ENCODE measurements at places on chromosomes 11 and 22. TPM values are rescaled to one million over a fixed set of nuclear protein-coding genes. Genes with fewer than 3 reads are reported as not detected.

OR10D3 gene
- total RNA-seq: not detected

DNA sequence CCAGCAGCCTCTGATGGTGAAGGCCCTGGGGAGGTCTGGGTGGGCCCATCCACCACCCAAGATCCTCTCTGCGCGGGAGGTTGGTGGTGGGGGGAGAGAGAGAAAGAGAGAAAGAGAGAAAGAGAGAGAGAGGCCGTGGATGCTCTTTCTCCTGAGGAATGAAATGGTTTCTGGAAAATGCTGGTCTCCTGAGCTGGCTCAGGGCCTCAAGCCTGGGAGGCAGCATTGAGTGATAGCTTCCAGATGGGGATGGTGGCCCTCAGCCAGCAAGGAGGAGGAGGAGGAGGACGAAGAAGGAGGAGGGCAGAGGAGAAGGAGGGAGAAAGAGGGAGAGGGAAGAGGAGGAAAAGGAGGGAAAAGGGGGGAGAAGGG is 4.6 kb downstream of the TSPAN32 start:
- peak overlapping the region; percentile 97 for H3K27ac ChIP-seq
- peak; percentile 26 for DNase-seq
- H3K27me3 ChIP-seq: no peaks in the 10 kb centered on the region
- H3K4me3 ChIP-seq: peak overlapping the region; percentile 5

- no peak within 1 kb of the TSS for H3K27ac ChIP-seq
- DNase-seq: peak; percentile 68
- peaks cover 6% of the 10 kb centered on the region for H3K4me1 ChIP-seq
- H3K4me3 ChIP-seq: peak within 1 kb of the TSS; percentile 41
- H3K27me3 ChIP-seq: no peaks in the 10 kb centered on the region
- H3K36me3 ChIP-seq: no peaks in the 10 kb centered on the region
Measured at GRCh38 chr11:49208006-49208721, at the start of gene FOLH1. TSS of gene FOLH1 (minus strand) at chr11:49208602. CDS start at chr11:49208409, 193 bp downstream.

- H3K27ac ChIP-seq: no peak overlapping the region
- peaks cover 5% of the 10 kb centered on the region for H3K4me1 ChIP-seq
- DNase-seq: no peak
- H3K36me3 ChIP-seq: peaks cover 75% of the 10 kb centered on the region
- H3K4me3 ChIP-seq: no peak overlapping the region
Measured at GRCh38 chr22:27987557-27987956, 68.5 kb upstream of the PITPNB start.

- peak; percentile 88 for DNase-seq
- H3K27me3 ChIP-seq: no peaks in the 10 kb centered on the region
- peaks cover 47% of the 10 kb centered on the region for H3K4me1 ChIP-seq
- no peak overlapping the region for H3K4me3 ChIP-seq
Measured at GRCh38 chr11:126415128-126415527, 59.6 kb downstream of the ST3GAL4 start.

- H3K4me1 ChIP-seq: peaks cover 43% of the 10 kb centered on the region
- H3K27me3 ChIP-seq: no peaks in the 10 kb centered on the region
- DNase-seq: no peak
- H3K36me3 ChIP-seq: peaks cover 46% of the 10 kb centered on the region
- no peak overlapping the region for H3K27ac ChIP-seq
Measured at GRCh38 chr22:45552017-45552411, 49.3 kb downstream of the FBLN1 start.

DNA sequence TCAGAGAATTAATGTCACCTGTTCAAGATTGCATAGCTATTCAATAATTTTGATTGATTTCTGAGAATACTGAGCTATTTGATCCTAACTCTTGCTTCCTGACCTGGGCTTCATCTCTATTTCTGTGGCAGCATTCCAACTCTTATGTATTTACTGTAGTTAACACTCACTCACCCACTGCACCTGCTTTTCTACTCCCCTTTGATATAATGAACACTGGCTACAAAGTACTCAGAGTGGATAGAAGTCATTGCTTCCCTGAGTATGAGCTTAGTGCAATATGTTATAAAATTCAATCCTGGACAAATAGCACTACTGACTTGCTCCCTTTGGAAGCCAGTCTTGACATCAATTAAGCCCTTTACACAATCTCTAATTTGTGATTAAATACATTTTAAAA is 117.2 kb downstream of the APIP start:
- no peaks in the 10 kb centered on the region for H3K36me3 ChIP-seq
- no peak overlapping the region for H3K27ac ChIP-seq
- no peak overlapping the region for H3K4me3 ChIP-seq
- DNase-seq: no peak
- H3K4me1 ChIP-seq: no peaks in the 10 kb centered on the region

GRCh38 chr11:76665921-76666351 is 4.6 kb downstream of the LRRC32 start:
- H3K36me3 ChIP-seq: peaks cover 2% of the 10 kb centered on the region
- H3K4me1 ChIP-seq: peaks cover 15% of the 10 kb centered on the region
- peaks cover 11% of the 10 kb centered on the region for H3K27me3 ChIP-seq
- H3K4me3 ChIP-seq: no peak overlapping the region
- no peak for DNase-seq
- no peak overlapping the region for H3K27ac ChIP-seq

DNA sequence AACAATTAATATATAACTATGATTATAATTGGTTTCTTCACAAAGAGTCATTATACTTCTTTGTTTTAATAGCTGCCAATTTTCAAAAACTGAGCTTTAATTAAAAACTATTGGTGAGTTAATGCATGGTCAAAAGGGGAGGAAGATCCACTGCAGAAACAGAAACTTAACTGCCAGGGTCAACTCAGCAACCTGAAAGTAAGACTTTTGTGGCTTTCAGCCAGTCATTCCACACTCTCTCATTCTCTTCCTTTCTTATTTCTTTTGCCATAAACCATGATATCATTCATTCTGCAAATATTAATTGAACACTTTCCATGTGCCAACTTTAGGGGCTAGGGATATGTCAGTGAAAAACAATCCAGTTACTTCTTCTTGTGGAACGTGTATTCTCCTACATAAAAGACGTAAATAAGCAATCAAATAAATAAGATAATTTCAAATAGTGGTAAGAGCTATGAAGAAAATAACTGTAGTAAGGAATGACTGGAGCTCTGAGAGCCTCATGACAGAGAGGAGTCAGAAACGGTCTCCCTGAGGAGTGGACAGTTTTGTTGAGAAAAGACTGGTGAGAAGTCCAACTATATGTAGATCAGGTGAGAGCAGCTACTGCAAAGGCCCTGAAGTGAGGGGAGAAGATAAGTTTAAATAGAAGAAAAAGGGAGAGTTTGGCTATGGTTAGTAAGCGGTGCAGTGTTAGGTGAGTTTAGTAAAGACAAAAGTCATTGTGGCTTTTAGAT is 130.5 kb downstream of the GRIA4 start:
- H3K36me3 ChIP-seq: no peaks in the 10 kb centered on the region
- H3K27ac ChIP-seq: no peak overlapping the region
- no peaks in the 10 kb centered on the region for H3K27me3 ChIP-seq
- no peaks in the 10 kb centered on the region for H3K4me1 ChIP-seq

DNA sequence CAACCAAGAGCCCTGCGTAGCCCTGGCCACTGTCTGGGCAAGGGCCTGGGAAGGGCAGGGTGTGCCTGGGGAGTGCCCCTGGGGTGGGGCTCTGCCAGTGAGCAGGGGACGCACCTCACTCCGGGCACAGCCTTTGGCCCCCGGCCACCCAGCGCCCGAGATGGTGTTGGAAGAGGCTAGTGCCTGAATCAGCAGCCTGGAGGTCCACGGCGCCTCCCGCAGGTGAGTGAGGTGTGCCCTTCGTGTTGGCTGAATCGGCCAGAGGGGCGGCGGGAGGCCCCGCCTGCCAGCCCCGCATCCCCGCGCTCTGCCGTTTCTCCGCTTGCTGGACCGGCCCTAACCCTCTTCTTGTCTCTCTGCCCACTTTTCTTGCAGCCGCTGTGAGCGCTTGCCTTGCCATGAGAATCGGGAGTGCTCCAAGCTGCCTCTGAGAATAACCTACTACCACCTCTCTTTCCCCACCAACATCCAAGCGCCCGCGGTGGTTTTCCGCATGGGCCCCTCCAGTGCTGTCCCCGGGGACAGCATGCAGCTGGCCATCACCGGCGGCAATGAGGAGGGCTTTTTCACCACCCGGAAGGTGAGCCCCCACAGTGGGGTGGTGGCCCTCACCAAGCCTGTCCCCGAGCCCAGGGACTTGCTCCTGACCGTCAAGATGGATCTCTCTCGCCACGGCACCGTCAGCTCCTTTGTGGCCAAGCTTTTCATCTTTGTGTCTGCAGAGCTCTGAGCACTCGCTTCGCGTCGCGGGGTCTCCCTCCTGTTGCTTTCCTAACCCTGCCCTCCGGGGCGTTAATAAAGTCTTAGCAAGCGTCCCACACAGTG is 60.1 kb downstream of the FBLN1 start:
- no peak overlapping the region for H3K27ac ChIP-seq
- H3K4me3 ChIP-seq: no peak overlapping the region
- no peaks in the 10 kb centered on the region for H3K27me3 ChIP-seq
- peaks cover 14% of the 10 kb centered on the region for H3K36me3 ChIP-seq
- DNase-seq: no peak

PATE2 gene
- 0.61 TPM for total RNA-seq

- H3K4me3 ChIP-seq: peak overlapping the region; percentile 12
- H3K4me1 ChIP-seq: peaks cover 16% of the 10 kb centered on the region
- no peaks in the 10 kb centered on the region for H3K27me3 ChIP-seq
- DNase-seq: peak; percentile 76
- peaks cover 6% of the 10 kb centered on the region for H3K36me3 ChIP-seq
Measured at GRCh38 chr11:1336836-1337646, 27.6 kb upstream of the TOLLIP start.

CRYBB2 gene
- not detected for total RNA-seq

DNA sequence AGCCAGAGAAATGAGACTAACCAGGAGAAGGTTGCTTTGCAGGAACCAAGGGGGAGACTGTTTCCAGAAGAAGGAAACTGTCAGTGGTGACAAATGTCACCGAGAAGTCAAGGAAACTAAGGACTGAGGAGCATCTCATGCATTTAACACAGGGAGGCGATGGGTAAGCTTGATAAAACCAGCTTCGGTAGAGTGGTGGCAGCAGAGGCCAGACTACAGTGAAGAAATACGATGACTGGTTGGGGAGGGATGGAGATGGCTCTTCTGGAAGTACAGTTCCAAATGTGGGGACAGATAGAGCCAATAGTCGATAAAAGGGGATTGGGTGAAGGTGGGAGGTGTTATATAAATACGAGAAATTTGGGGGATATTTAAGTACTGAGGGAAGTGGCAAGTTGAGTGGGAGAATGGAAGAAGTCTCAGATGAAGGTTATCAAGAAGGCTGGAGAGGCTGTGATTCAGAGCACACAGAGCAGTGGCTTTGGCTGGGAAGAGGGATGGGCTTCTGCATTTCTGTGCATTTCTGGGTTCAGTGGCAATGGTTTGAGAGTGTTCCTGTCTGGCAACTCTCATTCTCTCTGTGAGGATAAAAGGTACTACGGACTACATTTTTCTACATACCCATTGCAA is 29.2 kb downstream of the SC5D start:
- no peak overlapping the region for H3K4me3 ChIP-seq
- H3K27me3 ChIP-seq: peaks cover 2% of the 10 kb centered on the region
- no peaks in the 10 kb centered on the region for H3K36me3 ChIP-seq
- H3K27ac ChIP-seq: no peak overlapping the region

ELFN2 gene
- 5.1 TPM for total RNA-seq

- H3K4me1 ChIP-seq: no peaks in the 10 kb centered on the region
- H3K36me3 ChIP-seq: no peaks in the 10 kb centered on the region
- H3K27ac ChIP-seq: no peak overlapping the region
- no peak overlapping the region for H3K4me3 ChIP-seq
- no peak for DNase-seq
Measured at GRCh38 chr11:84857746-84858145, 769.4 kb downstream of the DLG2 start.

- H3K4me3 ChIP-seq: no peak overlapping the region
- H3K4me1 ChIP-seq: no peaks in the 10 kb centered on the region
- DNase-seq: no peak
- peaks cover 2% of the 10 kb centered on the region for H3K27me3 ChIP-seq
- no peak overlapping the region for H3K27ac ChIP-seq
Measured at GRCh38 chr22:22616636-22617035, 27.8 kb upstream of the GGTLC2 start.

All from spinal cord (tissue), 10 donors.